ENCODE measurements at places on chromosomes 7 and 10. TPM values are rescaled to one million over a fixed set of nuclear protein-coding genes. Genes with fewer than 3 reads are reported as not detected.
A peak's percentile ranks its signal among the peaks of the same experiment; 100 is the strongest.

- no peak for DNase-seq
Measured at GRCh38 chr7:103727982-103728610, 261.4 kb downstream of the RELN start.

- no peak for DNase-seq
Measured at GRCh38 chr7:158283016-158283974, 304.3 kb downstream of the PTPRN2 start.

DNA sequence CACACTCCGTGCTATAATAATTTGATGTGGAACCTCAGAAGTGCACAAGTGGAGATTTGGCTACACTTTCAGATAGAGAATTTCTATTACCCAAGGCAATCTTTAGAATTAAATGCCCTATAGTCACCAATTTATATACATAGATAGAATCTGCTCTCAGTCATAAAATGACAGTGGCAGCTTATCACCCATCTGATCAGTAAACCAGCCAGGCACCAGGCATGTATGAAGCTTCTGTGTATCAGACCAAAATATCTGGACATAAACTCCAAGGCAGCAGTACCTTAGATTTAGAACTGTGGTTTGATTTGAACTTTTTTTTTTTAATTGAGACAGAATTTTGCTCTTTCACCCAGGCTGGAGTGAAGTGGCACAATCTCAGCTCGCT is 180.9 kb downstream of the IPMK start:
- DNase-seq, result no peak

- DNase-seq, result no peak
Measured at GRCh38 chr10:70034232-70034631, 18.4 kb upstream of the MACROH2A2 start.

DNA sequence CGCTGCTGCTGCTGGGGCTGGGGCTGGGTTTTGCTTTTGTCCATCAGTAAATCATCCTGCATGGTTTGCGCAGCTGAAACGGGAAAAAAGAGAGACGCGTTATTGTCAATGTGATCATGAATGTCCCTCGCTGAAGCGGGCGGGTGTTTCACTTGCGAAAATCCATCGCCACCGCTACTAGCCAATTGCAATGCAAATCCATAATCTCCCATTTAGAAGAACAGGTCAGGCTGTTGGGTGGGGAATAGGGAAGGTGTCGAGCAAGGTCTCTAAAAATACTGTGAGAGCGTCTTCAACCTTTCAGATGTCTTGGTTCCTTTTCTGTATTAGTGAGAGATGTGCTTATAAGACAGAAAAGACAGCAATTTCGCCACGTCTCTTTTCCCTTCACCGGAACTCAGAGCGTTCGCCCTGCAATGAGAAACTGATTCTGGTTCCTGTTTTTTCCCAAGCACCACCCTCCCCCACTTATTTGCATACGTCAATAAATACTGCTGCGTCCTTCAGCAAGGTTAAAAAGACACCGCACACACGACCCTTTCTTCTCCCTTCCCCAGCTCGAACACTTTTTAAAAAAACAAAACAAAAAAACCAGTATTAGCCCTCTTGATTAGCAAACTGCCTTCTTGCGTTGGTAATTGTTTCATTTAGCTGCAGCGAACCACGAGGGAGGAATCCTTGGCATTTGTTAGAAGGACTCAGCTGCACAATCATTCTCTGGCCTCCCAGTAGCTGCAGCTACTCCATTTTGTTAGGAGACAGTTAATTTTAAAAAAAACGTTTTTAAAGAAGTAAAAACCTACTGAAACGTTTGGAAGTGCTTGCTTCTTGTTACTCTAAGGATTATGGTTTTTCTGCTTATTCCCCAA is 50.4 kb downstream of the CPEB3 start:
- no peak for DNase-seq

- no peak for DNase-seq
Measured at GRCh38 chr10:70693619-70694335, 21.5 kb downstream of the ADAMTS14 start.

- DNase-seq, result no peak
Measured at GRCh38 chr10:92832998-92833650, 15.2 kb upstream of the EXOC6 start.

GRCh38 chr7:129431911-129432643 is 2.2 kb upstream of the STRIP2 start:
- DNase-seq, result no peak

DNA sequence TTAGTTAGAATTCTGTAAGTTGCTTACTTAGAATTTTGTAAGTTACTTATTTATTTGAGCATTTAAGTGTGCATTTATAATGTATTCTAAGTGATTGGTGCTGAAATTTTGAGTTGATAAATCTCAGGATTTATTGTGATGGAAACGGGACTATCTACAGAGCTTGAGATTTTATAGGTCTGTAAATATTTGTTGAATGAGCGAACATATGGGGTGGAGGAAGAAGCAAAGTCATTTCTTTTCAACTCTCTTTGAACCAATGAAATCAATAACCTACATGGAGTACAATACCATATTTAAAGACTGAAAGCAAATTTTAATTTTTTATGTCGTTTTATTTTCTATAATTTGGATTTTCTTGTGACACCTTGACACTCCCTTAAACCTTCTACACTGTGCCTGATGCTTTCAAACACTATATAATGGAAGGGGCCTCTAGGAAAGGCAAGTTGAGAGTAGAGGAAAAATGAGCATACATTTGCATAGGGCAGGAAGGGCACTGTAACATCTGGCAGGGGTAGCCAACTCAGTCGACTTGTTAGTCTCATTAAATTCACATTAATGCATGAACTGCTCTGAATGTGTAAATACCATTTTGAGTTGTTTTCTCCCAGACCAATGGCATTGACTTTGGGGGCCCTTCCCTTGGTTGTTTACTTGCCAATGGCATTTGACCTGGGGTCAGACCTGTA is 204.2 kb downstream of the DYNC1I1 start:
- DNase-seq, result no peak

GRCh38 chr10:87887146-87887545 is 23.7 kb downstream of the PTEN start:
- no peak for DNase-seq

DNA sequence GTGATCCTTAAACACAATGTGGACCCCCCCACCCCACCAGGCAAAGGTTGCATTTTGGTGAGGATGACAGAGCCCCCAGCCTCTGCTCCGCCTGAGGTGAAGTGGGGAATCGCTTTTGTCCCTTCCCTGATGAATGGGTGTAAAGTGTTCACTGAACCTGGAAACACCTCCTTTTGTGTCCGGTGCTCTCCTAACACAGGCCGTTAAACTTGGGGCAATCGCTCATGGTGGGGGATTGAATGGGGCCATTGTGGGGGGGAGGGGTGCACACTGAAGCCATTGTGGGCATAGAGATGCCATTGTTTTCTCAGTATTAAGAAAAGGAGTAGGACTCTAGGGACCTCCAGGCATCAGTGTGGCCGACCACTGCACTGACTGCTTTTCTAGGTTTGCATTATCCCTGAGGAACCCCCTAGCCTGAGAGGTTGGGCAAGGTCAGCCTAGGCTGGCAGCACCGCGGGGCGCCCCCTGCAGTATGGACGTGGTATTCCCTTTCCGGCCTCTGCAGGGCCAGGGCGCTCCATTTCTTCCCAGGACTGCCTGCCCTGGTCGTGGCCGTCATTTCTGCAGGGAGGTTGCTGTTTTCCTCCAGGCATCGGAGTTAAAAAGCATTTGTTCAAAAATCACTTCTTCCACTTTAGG is 158.3 kb downstream of the TCF7L2 start:
- DNase-seq, result no peak

DNA sequence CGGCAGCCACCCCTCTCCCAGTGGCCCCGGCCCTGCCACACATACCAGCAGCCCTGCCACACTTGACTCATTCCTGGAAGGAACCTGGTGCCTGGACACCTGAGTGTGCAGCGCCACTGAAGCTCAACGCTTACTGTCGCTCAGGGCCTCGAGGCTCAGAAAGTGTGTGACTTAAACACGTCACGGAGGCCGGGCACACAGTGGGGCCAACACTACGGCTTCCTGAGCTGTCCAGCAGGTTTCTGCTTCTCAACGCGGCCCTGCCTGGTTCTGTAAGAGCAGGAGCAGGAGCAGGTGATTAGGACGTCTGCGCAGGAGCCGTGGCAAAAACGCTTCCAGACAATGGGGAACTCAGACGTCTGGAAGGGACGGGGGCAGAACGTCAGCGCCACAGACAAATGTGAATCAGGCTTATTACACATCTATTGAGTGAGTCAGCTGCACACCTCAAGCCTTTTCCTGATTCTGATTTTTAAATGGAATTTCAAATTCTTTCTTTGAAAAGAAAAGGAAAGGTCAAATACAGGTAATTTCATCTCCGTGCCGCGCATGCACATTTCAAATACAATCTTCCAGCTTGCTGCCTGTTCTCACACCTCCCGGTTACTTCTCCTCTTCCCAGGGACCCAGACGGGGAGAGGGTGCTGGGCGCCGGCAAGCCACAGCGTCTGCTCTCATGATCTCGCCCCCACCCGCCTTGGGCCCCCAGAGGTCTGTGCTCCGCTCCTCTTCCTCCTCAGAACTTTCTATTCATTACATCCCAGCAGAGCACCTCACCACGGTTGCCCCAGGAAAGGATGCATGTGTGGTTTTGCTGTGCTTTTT is 66.6 kb downstream of the ADARB2 start:
- DNase-seq, result no peak

GRCh38 chr7:156612930-156613329 is 27.6 kb upstream of the RNF32 start:
- peak; percentile 88 for DNase-seq

DNA sequence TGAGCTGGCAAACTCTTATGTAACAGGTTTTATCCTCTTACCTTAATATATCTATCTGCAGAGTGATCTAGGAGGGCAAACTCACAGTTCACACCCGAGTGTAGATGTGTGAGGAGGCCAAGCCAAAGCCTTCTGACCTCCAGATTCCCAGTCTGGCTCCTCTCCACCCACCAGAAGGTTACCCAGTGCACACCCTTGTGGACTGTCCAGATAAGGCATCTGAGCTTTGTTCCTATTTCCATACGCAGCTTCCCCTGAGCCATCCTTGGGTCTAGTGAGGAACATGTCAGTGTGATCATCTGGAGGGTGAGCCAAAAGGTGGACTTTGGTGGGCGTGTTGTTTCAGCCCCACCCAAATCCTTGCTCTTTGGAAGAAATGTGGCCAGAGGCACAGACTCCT is 203.0 kb upstream of the MEOX2 start:
- DNase-seq, result no peak

- DNase-seq, result no peak
Measured at GRCh38 chr10:130958981-130959751, 352.4 kb downstream of the TCERG1L start.

The OPN1SW gene
- total RNA-seq, result not detected

The EEF1AKMT2 gene
- total RNA-seq, result 14.4 TPM

The ZNF425 gene
- total RNA-seq, result 0.22 TPM

The GIMAP1 gene
- total RNA-seq, result 8.1 TPM

The CYP3A5 gene
- total RNA-seq, result not detected
